ENCODE measurements at places on chromosomes 5 and 9.

- DNase-seq, result no peak
Observed at GRCh38 chr5:17878541-17878940, 244.3 kb downstream of the TAF11L14 start.

GRCh38 chr5:132481596-132482211 lies 8.9 kb downstream of the IRF1 start:
- no peak for DNase-seq

GRCh38 chr5:178991190-178992145 lies 3.7 kb downstream of the GRM6 start:
- no peak for DNase-seq

GRCh38 chr5:95044096-95044495 lies 240.8 kb downstream of the MCTP1 start:
- no peak for DNase-seq

DNA sequence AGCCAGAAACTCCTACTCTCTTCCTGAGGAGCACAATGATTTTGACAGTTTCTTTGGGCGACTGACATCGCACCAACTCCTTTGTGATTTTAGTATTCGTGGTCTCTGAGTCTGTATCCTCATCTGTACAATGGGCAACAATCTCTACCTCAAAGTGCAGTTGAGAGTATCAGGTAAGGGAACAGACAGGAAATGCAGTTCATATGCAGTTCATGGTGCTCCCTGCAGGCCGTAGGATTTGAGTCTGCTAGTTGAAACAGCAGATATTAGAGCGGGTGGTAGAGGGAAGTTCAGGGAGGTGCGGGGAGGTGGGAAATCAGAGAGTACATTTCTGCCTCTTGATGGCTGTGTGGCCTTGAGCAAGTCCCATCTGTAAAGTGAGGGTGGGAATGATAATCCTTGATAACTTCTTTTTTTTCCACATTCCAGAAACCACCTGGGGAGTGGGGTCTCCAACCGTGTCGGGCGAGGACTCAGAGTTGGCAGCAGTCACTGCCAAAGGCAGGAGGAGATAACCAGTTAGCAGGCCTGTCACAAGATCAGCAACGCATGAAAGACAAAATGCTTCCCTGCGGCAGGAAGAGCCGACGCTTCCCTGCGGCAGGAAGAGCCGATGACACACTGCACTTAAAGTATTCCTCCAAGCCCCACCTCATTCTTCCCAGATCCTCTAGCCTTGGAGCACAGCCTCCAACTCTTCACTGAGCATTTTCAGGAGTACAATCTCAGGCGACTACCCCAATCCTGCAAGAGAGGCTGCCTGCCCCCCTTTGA lies 6.0 kb upstream of the NEK6 start:
- no peak for DNase-seq

GRCh38 chr5:121872856-121873255 lies 21.2 kb downstream of the FTMT start:
- no peak for DNase-seq

GRCh38 chr9:34089311-34089710 lies 37.2 kb downstream of the DCAF12 start:
- DNase-seq, result no peak

GRCh38 chr5:68433923-68434879 lies 218.6 kb downstream of the PIK3R1 start:
- DNase-seq, result peak; percentile 19

GRCh38 chr5:121945261-121945660 lies 16.5 kb upstream of the SRFBP1 start:
- no peak for DNase-seq

Measured in nucleus accumbens (tissue), 56 donors.